ENCODE measurements at places on chromosomes 7 and 10.
A peak's percentile ranks its signal among the peaks of the same experiment; 100 is the strongest.

GRCh38 chr7:96441436-96442084, 119.7 kb upstream of the SLC25A13 start:
- DNase-seq, result no peak

GRCh38 chr7:18566205-18566604, 70.7 kb downstream of the HDAC9 start:
- no peak for DNase-seq

GRCh38 chr10:121772406-121772805, 155.4 kb downstream of the ATE1 start:
- DNase-seq, result no peak

- DNase-seq, result no peak
These were observed 8.7 kb downstream of the MPP7 start for GRCh38 chr10:28294169-28294532.

DNA sequence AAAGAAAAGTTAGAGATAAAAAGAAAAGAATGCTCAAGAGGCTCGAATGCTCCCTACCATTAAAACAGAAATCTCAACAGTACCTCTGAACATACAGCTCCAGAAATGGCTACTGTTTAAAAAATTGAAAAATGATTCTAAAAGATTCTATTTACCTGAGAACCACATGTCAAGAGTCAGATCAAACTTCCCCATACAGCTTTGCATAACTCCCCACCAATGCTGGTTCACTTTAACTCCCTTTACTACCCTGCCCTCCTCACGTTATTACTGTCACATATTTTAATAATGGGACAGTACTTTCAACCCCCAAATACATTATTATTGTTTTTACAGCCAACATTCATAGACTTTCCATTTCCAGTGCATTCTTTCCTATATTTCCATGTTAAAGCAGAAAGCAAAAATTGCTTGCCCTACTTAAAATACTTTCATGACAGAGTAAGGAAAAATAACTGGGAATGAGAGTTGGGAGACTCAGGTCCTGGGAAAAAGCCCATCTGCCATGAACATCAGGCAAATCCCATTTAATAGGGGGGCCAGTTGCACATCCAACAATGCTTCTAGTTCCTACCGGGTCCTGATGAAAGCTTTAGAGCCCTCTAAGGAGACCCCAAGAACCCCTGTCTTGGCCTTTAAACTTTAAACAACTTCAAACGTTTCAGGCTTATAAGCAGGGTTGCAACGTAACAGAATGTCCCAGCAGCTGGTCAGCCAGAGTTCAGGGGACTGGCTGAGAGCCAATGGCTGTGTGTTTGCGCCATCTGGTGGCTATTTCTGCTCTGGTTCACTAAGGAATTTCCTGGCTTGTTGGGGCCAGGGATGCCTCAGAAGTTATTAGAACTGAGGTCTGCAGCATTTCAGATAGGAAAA, 247.4 kb downstream of the ELMO1 start:
- DNase-seq, result peak; percentile 48

DNA sequence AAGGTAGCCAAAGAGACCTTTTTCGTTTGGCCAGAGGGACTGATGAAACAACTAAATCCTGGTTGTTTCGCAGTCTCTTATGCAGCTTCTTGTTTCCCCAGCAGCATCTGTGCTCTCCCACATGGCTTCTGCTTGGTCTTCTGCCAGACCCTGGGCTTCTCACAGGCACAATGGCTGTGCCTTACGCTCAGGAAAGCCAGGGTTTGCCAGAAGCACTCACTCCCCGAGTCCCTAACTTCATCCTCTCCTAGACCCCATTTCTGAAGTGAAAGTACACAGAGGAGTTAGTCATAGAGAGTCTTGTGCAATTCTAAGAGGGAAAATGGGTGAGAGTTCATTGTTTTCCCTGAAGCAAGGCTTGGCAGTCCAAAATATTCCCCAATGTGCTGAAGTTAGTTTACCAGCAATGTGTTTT, 121.7 kb downstream of the EVX1 start:
- DNase-seq, result no peak

DNA sequence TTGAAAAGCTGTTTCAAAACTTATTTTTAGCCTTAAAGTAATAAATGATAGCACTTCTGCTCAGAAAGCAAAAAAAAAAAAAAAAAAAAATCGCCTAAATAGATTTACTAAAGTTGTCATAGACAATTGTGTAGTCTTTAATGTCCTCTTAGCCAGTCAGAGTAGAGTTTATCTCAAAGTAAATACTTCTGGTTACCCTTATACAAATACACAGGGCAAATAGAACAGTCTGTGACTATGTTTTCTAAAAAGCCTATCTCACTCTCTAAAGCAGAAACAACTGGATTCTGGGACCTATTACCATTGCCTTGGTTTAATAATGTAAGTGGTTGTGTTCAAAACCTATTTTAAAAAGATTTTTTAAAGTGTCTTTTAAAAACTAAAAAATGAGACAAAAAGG, 156.2 kb upstream of the THSD7A start:
- no peak for DNase-seq

- peak; percentile 38 for DNase-seq
These were observed 692 bp downstream of the NEURL1 start for GRCh38 chr10:103493916-103494877.

DNA sequence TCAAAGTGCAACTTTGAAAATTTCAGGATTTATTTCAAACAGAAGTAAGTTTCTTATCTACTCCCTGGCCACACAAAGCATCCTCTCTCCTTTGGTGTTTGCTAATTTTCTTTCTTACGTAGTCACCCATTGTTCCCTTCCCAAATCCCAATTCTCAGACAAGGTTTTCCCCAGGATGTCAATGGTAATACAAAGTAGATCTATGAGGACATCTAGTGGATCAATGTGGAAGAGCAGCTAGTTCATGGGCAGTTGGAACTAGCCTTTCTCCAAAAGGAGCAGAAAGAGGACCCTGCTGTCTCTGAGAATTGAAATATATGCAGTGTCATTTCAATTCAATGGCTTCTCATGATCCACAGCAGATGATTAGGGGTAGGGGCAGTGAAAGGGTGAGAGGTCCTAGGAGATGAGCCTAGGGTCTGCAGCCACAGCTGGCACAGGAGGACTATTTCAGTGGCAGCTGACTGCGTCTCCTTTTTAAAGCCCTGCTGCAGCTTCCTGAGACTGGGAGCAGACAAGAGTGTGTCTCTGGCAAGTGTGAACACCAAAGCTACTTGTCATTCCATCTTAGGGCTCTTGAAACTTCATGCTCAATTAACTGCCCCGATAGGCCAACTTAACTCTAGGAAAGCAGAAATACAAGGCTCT, 632.6 kb downstream of the KCNMA1 start:
- peak; percentile 37 for DNase-seq

DNA sequence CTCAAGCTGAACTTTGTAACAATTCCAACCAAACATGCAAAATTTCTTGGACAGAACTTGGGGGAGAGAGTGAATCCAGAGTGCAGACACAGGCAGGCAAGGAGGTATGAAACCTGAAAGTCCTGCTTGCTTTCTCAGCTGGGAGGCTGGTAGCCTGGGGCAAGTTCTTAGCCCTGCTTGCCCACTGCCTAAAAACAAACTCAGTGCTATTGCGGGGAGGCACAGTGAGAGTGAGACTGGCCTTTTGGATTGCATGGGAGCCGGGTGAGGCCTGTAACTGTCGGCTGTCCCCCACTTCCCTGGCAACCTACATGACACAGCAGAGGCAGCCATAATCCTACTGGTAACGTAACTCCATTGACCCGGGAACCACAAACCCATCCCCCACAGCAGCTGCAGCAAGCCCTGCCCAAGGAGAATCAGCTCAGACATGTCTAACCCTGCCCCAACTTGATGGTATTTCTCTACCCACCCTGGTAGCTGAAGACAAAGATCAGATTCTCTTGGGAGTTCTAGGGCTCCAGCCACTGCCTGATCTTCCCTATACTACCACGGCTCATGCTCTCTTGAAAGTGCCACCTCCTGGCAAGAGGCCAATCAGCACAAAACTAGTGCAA, 663.6 kb downstream of the GRM8 start:
- DNase-seq, result no peak

- no peak for DNase-seq
These were observed 169.6 kb downstream of the POM121L12 start for GRCh38 chr7:53205006-53205405.

DNA sequence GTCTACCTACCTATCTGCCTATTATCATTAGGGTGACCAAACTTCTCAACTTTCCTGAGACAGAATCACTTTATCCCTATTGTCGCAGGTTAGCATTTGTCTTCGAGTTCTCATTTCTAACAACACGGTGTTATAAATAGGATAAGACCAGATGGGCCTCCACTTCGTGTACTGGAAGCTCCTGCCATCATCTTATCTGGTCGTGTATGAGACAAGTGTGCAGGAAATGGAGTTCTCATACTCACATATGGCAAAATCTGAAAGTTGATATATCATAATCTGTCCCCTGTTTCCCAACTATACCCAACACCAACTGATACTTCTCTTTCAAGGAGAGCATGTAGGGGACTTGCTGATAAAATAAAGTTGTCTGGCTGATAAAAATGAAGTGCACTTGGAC, 287.4 kb upstream of the FOXK1 start:
- no peak for DNase-seq

DNA sequence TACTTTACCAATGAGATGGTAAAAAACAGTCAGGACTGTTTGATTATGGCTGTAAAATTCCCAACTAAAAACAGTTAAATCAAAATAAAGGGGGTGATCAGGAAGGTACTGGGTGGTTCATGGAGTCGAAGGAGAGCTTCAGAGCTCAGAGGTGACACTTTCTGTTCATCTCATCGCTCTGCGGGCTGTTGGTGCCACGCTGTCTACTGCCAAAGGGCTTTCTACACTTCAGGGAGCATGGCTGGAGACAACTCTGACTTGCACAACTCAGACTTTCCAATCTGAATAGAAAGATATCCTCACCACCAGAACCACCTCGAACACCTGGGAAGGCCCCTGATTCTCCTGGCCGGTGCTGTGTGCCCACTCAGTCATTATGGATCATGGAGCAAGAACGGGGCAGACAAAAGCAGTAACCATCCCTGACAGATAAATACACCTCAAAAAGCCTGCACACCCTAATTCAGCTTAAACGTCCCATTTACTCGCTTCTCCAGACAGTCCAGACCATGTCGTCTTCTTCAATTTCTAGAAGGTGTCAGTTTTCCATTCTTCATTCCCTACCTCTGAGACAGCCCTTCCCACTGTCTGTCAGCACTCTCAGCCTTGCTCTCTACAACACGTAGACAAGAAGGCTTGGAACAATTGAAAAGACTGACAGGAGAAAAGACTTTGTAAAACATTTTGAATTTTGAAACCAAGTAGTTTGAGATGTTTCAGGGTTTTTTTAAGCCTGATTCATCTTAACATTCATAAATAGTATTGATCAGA, 348.7 kb upstream of the NFE2L3 start:
- DNase-seq, result peak; percentile 17

- DNase-seq, result no peak
These were observed 17.7 kb upstream of the TARP start for GRCh38 chr7:38291117-38291647.

DNA sequence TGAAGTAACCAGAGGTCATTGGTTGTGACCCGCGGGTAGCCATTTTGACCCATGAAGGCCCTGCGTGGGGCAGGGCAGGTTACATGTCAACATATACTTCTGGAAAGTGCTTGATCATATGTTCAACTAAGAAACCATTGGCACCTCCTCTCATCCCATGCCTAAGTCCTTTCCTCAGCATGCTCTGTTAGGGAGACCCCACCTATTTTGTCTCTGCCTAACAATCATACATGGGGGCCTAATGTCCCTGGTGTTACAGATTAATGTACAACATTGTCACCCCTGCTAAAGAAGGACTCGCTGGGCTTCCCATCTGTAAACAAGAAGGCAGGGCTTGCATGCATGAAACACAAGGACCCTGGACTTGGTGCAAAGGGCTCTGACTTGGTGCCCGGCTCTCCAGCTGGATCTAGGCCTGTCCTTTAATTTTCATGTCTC, 133.7 kb upstream of the TNS3 start:
- DNase-seq, result no peak

GRCh38 chr7:140348161-140348849, 50.0 kb downstream of the SLC37A3 start:
- DNase-seq, result no peak

GRCh38 chr7:125436220-125436619, 506.6 kb upstream of the POT1 start:
- no peak for DNase-seq

DNA sequence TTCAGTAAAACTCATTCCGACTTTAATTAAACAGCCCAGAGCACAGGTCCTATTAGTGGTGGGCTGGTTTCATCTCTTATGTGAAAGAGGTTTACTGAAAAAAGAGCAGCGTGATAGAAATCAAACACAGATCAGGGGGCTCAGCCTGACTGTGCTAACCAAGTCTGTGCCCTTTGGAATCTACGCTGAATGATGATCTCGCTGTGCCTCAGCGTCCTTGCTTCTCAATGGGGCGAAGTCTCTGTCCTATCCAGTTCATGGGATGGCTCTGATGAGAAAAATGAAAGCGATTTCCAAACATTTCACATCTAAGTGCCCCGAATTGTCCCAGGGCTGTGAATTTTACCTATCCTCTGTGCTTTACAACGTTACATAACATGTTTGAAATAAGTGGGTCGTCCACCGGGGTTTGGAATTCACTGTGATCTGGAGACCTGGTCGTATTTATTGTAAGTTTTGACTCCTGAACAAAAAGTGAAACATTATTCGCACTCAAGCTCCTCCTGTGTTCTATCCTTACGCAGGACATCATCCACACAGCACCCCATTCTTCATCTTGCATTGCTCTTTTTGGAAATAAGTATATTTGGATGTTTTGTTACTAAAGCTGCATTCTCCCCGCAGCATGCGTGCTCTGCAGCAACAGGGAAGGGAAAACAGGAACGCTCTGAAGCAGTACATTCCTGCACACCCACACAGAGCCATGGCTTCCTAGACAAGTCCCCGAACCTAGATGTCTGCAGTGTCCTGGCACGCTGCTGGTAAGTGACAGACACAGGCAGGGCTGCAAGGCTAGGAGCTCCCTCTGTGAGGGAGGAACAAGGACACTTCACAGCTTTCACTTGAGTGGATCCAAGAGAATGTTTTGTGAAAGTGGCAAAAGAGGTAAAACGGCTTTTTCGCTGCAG, 83.5 kb downstream of the SLC37A3 start:
- DNase-seq, result no peak

DNA sequence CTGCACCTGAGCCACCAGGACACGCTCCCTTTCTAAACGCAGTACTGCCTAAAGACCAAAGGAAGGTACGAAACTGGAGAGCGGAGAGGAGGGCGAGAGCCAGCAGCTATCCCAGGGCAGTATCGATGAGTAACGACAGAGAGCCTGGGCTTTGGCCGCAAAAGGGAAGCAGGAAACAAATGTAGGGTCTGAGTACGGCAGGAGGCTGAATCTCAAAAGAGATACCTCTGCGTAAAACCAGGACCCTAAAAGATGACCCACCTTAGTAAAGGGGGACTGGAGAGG, 20.4 kb downstream of the PARP12 start:
- no peak for DNase-seq

DNA sequence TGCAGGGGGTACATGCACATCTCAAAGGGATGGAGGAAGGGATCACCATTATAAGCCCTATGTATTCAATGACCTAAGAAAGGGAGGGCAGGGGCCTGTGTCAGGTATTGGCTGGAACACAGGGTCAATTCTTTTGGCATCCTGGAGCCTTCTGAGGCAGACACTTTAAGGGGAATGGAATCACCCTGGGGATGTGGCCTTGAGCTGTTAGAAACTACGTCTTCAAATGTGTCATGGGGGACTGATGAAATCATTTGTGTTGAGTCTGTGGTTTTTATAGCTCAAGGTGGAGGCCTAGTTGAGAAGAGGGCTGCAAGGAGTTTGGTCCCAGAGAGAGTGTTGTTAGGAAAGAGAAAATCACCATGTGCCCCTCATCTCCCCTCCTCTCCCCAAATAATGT, 206.1 kb upstream of the CELF2 start:
- no peak for DNase-seq

- no peak for DNase-seq
These were observed 1.5 kb upstream of the NRP1 start for GRCh38 chr10:33335801-33336581.

GRCh38 chr7:106570948-106571418, 90.0 kb downstream of the CCDC71L start:
- DNase-seq, result no peak
